ENCODE measurements at places on chromosomes 11 and 22.

GRCh38 chr22:22351366-22351765, 106.8 kb downstream of the VPREB1 start:
- DNase-seq = no peak

GRCh38 chr11:122186439-122187080, 70.5 kb upstream of the BLID start:
- DNase-seq = no peak

DNA sequence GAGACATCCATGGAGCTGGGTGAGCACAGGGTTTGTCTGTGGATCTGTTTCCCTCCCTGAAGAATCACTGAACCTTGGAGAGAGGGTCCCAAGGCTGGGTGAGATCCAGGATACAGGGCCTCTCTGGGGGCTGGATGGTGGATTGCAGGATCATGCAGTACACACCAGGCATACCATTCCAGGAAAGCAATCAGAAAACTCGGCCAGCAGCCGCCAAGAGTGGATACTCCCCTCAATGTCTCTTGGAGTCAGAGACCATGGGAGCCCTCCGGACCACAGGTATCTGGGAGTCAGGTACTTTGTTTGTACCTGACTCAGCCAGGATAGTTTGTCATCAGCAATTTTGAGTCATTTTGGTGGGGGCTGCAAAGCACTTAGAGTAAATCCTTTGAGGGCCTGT, 14.6 kb upstream of the SYT13 start:
- no peak for DNase-seq

DNA sequence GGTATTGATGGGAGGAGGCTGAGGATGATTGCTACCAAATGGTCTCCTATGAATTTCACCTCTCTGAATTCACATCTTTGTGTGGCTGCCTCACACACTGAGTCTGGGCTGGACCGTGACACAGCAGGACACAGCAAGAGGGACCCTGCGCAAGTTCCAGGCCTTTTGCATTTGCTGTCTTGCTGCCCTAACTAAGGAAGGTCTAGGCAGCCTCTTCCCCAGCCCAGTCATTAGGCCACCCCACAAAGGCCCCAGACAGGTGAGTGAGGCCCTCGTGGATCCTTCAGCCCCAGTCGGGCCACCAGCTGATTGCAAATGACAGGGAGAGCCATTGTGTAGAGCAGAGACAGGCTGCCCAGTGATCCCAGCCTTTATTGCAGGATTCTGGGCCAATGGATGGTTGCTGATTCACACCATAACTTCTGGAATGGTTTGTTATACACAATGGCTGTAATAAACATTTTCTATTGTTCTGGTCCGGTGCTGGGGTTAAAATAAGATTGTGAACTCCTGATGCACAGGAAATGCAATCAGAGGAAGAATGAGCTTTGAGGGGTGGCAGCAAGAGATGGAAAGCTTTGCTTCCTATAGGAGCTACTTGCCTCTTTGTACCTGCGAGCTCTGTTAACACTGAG, 28.5 kb upstream of the CSNK2A3 start:
- DNase-seq = no peak

DNA sequence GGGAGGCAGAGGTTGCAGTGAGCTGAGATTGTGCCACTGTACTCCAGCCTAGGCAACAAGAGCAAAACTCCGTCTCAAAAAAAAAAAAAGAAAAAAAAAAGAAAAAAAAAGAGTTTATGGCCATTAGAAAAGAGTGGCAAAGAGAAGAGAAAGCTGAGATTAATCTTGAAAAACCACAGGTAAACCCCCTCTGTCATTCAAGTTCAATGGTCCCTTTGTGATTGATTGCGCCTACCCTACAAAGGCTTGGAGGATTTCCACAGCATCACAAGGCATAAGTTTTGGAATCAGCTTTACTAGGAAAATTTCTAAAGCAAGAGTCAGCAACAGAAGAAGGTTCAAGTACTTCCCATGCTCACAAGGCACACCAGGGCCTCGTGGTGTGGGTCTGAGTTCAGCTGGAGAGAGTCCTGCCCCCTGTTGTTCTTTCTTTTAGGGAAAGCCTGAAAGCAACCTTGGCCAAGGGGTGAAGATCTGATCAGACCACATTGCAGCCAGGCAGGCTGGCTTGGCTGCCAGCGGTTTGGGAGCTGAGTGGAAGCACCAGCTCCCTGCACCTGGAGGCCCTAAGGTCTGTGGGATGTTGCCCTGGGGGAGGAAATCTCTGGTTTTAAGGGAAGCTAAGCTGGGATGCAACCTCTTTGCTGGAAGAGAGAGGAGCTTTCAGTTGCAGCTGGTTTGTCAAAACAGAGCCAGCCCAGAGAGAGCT, 41.8 kb downstream of the SLN start:
- no peak for DNase-seq

GRCh38 chr11:117281159-117281558, 10.0 kb upstream of the BACE1-AS start:
- no peak for DNase-seq

- DNase-seq = no peak
Observed at GRCh38 chr11:119295178-119295577, 21.8 kb downstream of the MCAM start.

- no peak for DNase-seq
Observed at GRCh38 chr11:87712802-87713202, 462.4 kb downstream of the RAB38 start.

DNA sequence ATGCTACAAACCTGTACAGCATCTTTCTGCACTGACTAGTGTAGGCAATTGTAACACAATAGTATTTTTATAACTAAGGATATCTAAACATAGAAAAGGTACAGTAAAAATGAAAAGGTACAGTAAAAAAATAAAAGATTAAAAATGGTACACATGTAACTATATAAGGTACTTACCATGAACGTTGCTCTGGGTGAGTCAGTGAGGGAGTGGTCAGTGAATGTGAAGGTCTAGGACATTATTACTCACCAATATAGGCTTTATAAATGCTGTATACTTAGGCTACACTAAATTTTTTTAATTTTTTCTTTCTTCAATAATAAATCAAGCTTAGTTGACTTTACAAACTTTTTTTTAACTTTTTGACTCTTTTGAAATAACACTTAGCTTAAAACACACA, 59.9 kb downstream of the EIF3M start:
- DNase-seq = no peak

DNA sequence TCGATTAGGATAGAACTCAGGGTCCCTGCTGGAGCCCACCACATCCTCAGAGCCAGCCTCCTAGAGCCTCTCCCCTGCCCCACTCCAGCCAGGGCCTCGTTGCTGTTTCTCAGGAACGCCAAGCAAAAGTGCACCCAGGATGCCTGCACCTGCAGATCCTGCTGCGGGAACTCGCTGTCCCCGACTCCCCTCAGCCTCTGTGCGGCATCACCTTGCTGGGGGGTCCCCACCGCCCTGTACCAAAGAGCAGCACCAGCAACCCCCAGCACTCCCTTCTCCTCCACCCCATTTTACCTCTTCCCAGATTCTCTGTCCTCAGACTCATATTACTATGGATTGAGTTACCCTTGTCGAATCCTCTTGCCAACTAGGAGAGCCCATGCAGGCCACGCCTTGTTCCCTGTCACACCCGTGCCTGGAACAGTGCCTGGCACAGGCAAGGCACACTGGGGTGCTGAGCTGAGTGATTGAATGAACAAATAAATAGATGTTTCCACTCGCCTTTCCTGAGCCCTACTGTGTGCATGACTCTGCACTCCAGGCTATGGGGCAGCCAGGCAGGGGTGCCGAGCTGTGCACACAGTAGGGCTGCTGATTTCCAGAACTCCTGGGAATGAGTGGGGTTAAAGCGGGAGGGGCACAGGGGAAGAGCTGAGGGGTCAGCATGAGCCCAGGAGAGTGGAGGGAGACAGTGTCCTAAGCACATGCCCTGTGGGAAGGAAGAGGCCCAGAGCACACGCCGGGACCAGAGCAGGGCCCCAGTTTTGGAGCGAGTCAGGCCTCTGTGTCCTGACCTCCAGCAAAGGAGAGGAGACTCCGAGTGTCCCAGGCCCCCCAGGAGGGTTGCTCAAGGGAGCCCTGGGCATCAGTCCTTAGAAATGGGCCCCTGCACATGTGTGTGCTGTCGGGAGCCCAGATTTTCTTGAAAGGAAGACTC, 44.3 kb downstream of the LINC01488 start:
- DNase-seq = no peak

GRCh38 chr11:57491371-57492061, 24.0 kb downstream of the SLC43A1 start:
- peak; percentile 76 for DNase-seq

DNA sequence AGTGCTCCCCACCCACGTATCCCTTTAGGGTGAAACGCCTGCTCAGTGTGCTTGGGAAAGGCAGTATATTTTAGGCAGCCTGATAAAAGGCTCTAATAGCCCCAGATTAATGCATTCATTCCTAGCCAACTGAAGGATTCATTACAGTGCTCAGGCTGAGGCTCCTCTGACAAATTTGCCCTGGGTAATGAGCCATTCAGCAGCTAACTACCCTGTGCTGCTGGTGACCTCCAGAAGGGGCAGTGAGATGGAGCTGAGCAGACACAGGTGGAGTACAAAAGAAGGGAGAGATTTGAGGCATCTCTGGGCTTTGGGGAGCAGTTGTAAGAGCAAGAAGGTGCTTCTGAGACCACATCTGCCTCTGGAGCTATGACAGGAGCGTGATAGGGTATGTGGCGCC, 817.0 kb downstream of the NTM start:
- no peak for DNase-seq

GRCh38 chr11:63747011-63747410, 21.6 kb downstream of the ZFTA start:
- no peak for DNase-seq

DNA sequence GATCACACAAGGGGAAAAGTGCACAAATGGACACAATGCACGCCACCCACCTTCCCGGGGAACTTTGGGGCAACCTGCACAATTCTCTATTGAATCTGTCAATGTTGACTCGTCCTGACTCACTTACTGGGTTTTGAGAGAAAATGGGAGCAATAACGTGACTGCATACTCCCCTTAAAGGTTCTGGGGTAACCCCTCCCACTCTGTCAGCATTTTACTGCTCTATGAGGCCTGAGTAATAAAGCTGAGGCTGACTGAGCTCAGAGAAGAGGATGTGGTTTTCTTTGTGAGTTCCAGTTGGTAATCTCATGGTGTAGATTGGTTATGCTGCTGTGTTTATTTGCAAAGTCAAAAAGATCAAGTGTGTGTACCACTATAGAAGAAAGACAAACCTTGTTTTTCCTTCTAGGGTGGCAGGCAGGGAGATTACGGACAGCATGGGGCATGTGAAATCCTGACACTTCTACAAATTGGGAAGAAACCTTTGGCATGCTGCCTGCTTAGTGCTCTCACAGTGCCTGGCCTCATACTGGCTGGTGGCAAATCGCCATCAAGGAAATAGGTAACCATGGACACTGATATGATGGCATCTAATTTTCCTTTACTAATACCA, 16.1 kb upstream of the APOA1 start:
- peak; percentile 47 for DNase-seq

- no peak for DNase-seq
Observed at GRCh38 chr11:122559734-122560382, 95.7 kb upstream of the UBASH3B start.

DNA sequence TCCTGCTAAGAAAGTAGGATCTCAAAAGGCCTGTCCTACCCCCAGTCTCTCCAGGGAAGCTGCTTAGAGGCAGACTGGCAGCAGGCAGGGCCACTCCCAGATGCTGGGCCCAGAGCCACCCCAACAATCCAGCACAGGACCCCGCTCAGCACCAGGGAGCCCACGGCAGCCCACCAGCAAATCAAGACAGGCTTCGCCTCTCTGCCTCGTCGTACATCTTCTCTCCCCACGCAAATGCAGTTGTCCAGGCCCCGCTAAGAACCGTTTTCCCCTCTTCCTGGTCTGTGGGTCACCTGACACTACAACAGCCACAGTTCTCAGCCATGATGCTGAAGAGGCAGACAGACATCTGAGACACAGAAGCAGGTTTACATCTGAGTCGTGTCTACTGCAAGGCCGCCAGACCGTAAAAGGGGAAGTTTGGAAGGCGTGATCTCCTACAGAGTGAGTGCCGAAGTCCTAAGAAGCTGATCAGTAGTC, 51.1 kb downstream of the IGSF9B start:
- no peak for DNase-seq

DNA sequence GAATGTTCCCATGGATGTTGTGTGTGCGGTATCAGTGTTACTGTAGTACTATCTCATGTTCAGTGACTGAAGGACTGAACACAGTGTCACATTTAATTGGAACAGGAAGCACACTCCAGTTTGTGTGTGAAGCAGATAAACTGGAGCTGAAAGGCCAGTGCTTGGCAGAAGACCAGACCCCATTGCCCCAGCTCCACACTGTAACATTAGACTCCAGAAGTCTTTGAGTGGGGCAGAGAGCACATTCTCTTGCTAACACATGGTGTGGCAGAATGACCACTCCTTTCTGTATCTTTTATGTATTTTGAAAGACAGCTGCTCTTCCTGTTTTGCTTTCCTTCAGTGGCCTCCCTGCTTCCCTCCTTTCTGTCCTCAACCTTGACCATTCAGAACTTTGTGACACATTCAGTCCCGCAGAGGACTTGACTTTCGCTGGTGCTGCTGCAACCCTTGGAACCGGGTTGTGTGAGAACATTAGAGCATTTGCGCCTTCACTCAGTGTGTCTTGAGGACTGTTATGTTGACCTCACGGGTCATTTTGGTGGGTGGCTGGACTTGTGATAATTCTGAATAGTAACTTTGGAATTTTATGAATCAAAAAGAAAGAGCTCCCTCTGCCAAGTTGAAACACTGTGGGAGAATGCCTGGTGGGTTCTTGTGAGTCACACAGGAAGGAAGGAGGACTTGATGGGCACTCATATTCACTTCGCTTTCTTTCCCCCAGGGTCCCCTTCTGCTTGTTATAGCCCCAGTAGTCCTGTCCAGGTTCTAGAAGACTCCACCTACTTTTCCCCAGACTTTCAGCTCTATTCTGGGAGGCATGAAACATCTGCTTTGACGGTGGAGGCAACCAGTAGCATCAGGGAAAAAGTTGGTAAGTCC, 26.4 kb downstream of the AMOTL1 start:
- DNase-seq = peak; percentile 83

- peak; percentile 27 for DNase-seq
Observed at GRCh38 chr22:47173535-47174021, 411.1 kb downstream of the TBC1D22A start.

- DNase-seq = no peak
Observed at GRCh38 chr11:61529537-61530225, 21.1 kb downstream of the LRRC10B start.

DNA sequence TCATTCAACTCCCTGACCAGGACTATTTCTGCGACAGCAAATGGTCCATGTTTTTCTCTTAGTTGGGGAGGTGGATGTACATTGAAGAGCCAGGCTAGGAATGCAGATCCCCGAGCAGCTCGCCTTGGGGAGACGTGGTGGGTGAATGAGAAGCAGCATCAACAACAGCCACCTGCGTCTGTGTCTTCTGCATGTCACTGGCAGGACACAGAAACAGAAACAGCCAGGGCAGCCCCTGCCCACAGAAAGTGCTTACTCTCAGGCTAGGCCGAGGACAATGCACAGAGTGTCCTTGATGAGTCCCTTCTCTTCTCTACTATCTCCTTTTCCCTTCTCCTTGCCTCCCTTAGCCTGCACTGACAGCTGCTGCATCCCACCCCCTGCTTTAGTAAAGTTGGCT, 541.9 kb upstream of the CADM1 start:
- no peak for DNase-seq

Data from right cardiac atrium (tissue), 5 donors.